ENCODE measurements at places on chromosomes 11 and 22.

GRCh38 chr11:27041141-27041899 lies 705 bp downstream of the BBOX1 start:
- DNase-seq, result peak; percentile 46

DNA sequence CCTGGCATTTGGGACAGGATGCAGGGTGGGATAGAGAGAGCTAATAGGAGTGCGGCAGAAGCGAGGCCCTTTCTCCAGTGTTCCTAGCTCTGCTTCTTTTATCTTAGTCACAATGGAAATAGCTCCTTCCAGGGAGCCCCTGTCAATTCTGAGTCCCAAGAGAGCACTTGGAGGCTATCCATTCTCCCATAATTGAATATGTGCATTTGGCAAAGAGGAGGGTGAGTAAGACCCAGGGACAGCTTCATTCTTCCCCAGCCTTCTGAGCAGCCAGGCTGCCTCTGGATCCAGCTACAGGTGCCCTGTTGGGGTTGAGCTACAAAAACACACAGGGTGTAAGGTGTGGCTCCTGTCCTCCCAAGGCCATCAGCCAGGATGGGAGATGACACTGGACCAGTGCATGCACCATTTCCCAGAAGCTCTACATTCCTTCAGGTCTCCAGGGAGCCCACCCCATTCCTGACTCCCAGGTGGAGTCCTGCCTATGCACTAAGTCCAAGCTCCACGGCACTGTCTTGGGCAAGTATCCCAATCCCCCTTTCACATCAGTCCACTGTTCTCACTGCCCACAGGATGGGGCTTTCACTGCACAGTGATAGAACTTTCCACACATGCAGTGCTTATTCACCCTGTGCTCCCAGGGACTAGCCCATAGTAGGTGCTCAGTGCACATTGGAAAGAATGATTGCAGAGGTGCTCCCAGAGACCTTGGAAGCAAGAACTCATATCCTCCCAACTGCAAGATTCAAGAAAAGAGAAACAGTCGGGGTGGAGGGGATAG lies 6.2 kb downstream of the MS4A10 start:
- no peak for DNase-seq

DNA sequence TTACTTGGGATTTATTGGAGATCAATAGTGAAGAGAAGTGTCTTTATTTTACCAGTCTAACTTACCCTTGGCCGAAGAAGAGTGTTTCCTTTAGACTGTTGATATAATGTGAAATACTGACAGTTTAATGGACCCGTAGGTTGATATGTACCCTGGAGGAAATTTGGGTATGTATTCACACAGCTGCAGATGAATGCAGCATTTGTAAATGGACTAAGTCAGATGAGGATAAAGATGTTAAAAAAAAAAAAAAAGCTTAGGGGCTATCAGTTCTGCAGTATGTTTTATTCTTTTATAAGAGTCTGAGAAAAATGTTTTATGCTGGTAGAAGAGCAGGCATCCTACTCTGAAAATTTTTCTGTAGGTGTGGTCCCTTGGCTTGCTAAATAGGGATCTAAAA lies 2.7 kb downstream of the REXO2 start:
- DNase-seq, result peak; percentile 84

DNA sequence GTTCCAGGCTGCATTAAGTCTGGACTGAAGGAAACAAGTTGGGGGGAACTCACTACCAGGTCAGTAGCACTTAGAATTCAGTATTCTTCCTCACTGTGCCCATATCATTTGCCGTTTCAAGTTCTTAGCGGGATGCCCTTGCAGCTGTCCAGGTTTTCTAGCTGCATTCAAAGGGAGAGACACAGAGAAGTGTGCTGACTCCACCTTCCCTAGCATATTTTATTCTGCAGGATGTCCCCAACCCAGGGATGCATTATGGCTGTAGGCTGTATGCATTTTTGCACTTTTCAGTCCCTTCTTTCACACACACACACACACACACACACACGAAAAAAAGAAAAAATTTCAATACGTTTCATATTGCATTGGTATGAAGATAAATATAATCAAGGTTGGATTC lies 35.8 kb upstream of the MAPK1 start:
- DNase-seq, result no peak

DNA sequence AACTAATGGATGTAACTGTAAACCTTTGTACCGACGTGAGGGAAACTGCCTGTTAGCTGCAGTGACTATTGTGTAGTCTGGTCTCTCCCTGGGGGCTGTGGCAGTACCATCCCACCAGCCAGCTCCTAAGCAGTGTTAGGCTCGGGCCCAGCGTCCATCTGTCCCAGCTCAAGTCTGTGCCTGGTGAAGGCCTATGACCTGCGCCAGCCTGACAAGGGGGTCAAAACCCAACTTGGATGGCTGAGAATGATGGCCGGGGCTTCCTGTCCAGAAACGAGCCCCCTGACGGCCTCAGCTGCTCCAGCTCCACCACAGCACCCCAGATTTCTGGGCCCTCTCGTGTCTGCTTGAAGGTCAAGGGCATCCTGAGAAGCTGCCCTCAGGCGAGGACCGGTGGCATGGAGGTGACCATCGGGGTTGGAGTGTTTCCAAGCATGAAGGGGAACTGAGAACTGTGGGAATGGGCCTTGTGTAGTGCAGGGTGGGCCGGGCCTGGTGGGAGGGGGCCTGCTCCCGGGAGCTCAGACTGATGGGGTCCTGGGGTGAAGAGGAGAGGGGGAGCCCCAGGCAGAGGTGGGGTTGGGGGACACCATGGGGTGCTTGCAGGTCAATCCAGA lies 14.3 kb upstream of the SPI1 start:
- no peak for DNase-seq

GRCh38 chr11:2535673-2536439 lies 91.0 kb downstream of the KCNQ1 start:
- DNase-seq, result no peak

GRCh38 chr22:35506259-35506570 lies 34.4 kb upstream of the RASD2 start:
- no peak for DNase-seq

DNA sequence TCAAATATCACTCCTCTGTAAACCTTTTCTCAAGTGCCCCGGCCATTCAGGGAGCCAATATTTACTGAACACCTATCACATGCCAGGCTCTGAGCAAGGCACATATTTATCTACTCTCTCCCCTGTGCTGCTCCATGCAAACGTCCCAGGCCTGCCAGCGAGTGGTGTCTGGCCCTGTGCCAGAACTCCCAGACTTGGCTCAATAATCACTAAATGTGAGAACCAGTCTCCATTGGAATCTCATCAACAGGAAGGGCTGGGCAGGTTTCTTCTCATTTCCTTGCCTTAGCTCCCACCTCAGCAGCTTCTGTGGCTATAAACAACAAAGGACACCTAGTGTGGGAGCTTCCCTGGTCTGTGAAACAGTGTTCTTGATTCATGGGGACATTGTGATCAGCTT lies 21.7 kb downstream of the RASSF10 start:
- peak; percentile 83 for DNase-seq

GRCh38 chr11:15627560-15627959 lies 512.8 kb downstream of the INSC start:
- DNase-seq, result no peak

GRCh38 chr11:28524098-28524497 lies 415.9 kb downstream of the METTL15 start:
- no peak for DNase-seq

DNA sequence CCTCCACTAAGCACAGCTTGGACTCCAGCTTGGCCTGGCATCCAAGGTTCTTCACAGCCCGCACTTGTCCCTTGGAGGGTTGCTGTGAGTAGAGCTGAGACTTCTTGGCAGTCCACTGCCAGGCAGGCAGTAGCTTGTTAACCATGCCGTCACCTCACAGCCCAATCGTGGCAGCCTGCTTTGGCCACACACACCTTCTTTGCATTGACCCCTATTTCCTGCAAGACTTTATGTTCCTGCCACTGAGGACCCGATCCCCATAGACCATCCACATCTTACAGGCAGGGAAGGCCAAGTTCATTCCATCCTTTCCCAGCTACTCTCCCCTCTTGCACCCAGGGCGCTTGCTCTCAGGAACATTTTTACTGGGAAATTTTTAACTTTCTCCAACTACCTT lies 2.5 kb upstream of the PYGM start:
- peak; percentile 46 for DNase-seq

GRCh38 chr11:84250834-84251613 lies 964.9 kb upstream of the CCDC90B start:
- no peak for DNase-seq

DNA sequence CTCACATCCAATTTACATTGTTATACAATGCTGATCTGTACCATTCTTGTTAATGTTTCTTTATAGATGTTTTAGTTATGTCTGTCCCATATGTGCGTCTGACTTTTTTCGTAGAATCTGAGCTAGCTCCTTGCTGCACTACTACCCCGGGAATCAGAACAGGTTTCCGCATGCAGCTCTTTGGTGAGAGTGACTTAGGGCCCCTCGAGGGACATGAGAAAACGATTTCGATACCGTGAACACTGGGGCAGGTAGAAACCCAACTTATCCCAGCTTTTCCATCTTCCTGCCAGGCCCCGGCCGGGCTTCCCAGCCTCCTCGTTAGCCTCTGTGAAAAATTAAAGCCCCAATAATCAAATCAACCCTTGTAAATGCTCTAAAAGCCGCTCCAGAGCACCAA lies 23.4 kb upstream of the PKNOX2 start:
- no peak for DNase-seq

GRCh38 chr11:61683961-61684869 lies 4.0 kb downstream of the DAGLA start:
- peak; percentile 75 for DNase-seq

DNA sequence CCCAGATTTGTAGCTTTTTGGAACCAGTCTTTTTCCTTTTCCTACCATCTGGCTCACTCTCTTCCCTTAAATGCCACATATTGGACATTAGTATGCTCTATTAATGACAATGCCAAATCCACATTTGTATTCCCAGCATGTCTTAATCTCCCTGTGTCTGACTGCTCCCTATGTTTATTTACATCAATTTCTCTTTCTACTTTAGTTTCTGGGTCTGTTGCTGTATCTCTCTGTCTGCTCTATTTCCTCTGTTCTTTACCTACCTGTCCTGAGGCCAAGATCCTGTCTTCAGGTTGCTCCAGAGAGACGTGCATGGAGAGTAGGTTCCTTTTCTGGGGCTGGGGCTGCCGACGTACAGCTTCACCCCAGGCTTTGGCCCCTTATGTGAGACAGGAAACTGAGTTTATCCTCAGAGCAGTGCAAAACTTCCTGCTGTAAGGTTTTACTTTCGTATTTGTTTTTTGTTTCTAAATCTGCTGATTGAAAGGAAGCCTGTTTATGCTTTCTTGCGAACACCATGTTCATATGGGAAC lies 25.6 kb downstream of the OR2AG2 start:
- DNase-seq, result no peak

DNA sequence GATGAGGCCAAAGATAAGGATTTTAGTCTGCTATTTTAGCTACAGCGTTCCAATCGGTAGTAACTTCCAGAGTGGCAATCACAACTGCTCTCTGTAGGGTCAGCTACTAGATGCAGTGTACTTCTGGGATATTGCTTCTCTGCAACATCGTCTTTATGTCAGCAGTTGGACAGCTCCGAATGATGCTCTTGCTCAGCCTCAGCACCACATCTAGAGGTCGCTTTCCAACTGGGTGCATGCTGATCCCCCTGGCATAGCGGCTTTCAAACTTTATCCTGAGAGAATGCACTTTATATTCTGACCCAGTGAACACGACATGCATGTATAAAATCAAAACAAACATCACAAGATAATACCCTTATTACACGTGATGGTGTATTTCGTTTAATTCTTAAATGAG lies 219.6 kb downstream of the C11orf87 start:
- DNase-seq, result no peak

DNA sequence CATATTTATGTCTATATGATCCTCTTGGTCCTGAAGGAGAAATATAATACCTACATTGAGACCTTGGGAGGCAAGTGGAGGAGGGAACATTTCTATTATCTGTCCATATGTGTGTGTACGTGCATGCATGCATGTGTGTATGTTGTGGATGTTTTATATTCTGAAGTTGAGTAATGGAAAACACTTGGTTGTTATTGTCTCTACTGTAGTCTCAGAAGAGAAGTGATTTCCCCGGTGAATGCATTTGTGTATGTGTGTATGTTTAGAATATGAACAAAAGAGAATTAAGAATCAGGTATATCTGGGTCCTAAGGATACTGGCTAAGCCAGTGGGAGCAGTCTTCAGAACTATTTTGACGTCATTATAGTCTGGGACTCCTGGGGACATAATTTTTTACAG lies at the start of gene OR52N1:
TSS of gene OR52N1 (minus strand) at position 101 of the 400 bp plus-strand sequence. CDS start 2,449 bp downstream, outside the sequence.
- DNase-seq, result no peak

GRCh38 chr22:48528221-48528915 lies 1299.3 kb downstream of the BRD1 start:
- peak; percentile 69 for DNase-seq

DNA sequence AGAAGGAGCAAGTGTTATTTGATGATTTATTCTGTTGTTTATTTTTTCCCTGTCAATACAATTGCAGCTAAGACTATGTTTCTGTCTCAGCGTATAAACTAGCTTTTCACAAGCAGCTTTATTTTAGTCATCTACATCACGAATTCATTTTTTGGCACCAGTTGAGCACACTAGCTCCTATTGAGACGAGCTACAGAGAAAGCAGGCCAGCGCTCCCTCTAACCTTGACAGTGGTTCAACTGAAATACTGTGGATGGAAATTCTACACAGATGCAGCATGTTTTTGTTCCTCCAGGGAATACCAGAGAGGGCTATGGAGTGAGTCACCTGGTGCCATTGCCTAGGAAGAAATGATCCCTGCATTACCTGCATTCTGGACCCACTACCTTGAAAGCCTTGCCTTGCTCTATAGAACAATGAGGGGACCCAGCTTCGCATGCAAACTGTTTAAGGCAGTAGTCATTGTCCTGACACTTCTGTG lies 108.2 kb upstream of the ARHGAP42 start:
- no peak for DNase-seq

DNA sequence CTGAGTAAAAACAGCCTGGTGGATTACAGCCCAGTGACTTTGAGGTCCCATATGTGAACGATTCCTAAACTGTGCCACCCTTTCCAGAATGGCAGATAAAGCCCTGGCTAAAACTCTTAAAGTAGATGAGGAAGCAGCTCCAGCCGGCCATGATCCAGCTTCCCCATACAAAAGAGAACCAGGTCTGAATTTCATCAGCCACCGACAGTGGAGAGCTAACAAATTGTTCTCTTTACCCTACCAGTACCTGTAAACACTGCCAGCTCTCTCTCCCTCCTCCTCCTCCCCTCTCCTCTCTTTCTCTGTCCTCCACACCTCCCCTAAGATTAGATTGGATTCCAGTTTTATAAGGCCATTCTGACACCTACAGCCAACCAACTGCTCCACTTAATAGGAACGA lies 176.9 kb downstream of the DSCAML1 start:
- peak; percentile 38 for DNase-seq

DNA sequence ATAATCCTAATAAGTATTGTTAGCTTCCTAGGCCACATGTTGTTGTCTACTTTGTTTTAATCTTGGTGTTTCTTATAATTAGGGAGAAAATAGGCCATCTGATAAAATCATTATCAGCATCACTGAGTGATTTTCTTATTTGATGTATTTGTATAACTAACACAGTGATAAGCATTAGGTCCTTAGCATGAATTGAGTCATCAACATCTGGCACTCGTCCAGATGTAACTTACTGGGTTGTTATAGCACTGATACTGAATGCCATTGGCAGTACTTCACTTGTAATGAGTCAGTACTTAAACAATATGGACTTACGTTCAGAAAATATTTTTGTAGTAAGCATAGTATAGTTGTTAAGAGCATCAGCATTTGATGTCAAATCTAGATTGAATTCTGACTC lies 16.2 kb downstream of the API5 start:
- DNase-seq, result peak; percentile 20

- DNase-seq, result no peak
These were observed 160.2 kb upstream of the LARGE1 start for GRCh38 chr22:34080433-34080832.
